ENCODE measurements at places on chromosomes 1 and 21.

DNA sequence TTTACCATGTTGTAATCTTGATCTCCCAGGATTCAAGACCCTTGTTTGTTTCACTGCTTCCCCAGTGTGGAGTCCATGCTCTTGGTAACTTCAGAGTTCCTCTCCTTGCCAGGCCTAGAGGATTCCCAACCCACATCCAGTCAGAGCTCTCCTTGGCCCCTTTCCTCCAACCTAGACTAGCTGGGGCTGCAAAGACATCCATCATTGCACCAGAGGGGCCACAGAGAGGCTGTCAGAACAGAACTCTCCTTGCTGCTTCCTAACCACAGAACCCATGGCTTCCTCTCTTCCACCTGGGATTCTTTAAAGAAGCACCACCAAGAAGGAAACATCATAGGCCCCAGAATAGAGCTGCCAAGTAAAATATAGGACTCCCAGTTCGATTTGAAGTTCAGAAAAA, 81.0 kb downstream of the HMGB4 start:
- DNase-seq: no peak

DNA sequence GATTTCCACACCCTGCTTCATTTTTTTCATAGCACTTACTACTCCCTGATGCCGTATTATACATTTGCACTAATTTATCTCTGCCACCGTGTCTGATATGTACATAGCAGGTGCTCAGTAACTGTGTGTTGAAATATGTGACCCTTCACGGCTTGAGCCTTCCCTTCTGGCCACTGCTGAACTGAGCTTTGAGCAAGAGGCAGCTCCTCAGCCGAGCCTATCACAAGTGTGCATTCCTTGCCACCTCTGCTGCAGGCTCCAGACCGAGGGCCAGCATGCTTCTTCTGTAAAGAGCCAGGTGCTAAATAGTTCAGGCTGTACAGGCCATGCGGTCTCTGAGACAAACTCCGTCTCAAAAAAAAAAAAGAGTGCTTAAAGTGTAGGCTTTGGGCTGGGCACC, 22.6 kb downstream of the PLEKHM2 start:
- DNase-seq: no peak

DNA sequence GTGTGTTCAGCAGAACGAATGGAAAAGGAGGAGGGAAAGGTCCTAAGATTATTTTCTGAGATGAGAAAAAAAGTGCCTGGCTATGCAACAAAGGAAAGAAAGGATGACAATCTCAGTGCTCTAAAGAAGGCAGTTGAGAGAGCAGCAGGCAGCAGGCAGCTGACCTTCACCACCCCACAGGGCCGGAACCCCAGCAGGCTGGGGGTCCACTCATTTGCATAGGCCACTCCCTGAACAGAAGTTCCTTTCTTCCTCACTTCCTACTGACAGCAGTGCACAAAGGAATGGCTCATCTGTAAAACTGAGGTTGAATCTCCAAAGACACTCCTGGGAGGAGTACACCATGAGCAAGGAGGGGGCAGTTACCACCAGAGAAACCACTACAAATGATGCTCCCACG, 41.4 kb upstream of the TNR start:
- DNase-seq: no peak

- no peak for DNase-seq
These were observed 45.3 kb downstream of the LGR6 start for GRCh38 chr1:202238914-202239313.

GRCh38 chr1:11931845-11932244, 2.7 kb upstream of the PLOD1 start:
- no peak for DNase-seq

GRCh38 chr1:25033828-25034705, 104.0 kb upstream of the RUNX3 start:
- DNase-seq: no peak

DNA sequence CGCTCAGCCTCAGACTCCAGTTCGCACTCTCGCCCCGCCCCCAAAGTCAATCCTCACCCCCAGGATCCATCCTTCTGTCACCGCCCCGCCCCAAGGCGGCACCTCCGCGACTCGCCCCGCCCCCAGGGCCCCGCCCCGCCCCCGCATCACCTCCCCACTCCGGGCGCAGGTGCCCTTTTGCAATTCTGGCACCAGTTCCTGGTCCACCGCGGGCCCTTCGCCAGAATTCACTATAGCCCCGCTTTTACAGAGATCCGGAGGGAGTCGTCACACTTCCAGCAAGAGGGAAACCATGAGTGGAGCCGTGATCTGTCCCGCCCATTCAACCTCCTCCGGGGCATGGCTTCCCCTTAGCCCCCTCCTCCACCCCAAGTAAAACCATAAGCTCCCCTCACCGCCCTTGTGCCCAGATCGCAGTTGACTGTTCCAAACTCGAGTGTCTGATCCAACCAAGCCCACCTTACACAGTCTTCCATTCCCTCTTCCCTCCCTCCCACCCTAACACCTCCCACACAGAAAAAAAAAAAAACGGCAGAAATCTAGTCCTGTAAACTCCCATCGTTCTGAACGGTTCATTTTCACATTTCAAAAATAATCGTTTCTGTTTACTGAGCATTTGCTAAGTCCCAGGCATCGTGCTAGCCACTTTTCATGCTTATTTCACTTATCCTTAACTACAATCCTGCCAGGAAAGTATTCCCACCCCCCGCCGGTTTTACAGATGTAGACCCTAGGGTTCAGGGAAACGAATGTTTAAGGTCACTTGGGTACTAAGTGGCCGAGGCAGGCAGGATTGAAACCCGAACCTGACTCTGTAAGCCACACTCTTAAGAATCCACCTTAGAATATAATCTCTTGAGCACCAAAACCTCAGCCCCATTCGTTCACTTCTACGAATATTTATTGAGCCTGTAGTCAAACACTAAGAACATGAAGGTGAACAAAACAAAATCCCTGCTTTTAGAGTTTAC, 1.3 kb upstream of the DNAJC16 start:
- peak; percentile 25 for DNase-seq

- peak; percentile 37 for DNase-seq
These were observed at the start of gene BARHL2 for GRCh38 chr1:90716552-90717355. Gene BARHL2 (minus strand): TSS chr1:90717302. CDS start chr1:90717195, 107 bp downstream.

DNA sequence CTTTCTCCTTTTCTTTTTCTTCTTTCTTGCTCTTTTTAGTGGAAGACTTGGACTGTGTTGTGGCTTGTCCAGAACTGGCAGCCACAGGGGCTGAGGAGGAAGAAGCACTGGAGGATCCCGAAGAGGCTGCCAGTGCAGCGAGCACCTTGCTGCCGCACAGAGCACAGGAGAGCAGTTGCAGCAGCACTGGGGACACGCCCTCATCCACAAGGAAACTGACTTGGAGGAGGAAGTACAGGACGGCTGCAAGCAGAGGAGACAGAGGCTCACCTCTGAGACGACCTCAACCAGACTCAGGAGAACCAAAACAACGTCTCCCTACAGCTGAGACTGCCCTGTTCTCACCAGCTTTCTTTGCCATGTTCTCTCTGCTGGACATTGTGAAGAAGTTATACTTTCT, 88.9 kb downstream of the UBR4 start:
- no peak for DNase-seq

DNA sequence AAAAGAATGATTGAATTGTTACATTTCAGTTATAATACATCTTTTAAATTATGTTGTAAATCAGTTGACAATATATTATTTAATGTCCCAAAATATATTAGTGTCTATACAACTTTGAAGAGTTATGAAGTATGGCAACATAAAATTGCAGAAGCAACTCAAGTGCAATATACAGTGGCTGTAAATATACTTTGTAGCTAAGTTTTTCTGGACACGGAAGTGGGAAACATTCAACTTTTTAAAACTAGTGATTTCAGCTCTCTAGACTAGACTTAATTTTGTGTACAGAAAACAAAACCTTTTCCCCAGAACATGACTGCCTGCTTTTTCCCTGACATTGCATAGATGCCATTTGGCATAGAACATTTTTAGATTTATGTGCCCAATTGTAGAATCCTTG, 29.5 kb upstream of the ABCG1 start:
- DNase-seq: no peak

GRCh38 chr1:212700892-212701819, 1.5 kb upstream of the BATF3 start:
- no peak for DNase-seq

GRCh38 chr1:184350573-184350972, 36.3 kb upstream of the C1orf21 start:
- DNase-seq: no peak

DNA sequence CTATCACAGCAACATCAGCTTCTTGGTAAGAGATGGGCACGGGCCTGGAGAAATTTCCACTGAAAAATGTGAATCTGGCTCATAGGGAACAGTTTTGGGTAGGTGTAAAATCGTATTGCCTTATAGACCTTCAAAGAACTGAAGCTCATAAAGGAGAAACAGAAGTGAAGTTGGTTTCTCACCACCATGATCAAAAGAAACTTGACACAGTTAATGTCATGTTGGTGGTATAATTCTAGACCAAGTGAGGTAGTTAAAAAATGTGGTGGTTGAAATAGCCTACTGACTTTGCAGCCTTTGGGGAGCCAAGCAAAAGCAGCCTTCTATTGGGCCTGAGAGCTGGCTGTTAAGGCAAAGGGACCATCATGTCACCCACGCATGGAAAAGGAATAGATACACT, 8.9 kb downstream of the CD1D start:
- no peak for DNase-seq

DNA sequence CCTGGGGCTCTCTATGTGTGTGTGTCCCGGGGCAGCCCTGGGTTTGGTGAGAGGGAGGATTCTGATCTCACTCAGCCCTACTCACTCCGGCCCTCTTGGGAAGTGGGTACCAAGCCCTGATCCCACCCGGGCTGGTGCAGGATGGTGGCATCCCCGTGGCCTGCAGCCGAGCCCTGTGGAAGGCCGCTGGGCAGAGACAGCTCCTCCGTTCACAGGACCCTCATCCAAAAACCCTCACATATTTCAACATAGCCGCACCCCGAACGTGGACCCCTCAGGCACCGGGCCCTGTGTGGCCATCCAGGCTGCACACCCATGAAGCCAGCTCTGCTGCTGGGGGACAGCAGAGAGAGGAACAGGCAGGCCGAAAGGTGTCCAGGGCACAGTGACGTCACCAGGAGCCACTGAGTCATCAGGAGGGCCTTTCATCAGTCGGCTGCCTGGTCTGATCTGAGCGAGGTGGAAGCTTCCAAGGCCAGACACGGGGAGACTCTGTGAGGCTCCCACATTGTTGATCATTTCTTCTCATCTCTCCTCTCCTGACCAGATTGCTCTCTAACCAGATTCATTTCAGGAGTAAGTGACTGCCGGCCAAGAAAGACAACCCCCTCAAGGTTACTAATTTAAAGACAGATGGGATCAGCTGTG, 16.2 kb upstream of the GPR157 start:
- no peak for DNase-seq

- no peak for DNase-seq
These were observed 62.2 kb downstream of the ZZZ3 start for GRCh38 chr1:77620273-77620672.

DNA sequence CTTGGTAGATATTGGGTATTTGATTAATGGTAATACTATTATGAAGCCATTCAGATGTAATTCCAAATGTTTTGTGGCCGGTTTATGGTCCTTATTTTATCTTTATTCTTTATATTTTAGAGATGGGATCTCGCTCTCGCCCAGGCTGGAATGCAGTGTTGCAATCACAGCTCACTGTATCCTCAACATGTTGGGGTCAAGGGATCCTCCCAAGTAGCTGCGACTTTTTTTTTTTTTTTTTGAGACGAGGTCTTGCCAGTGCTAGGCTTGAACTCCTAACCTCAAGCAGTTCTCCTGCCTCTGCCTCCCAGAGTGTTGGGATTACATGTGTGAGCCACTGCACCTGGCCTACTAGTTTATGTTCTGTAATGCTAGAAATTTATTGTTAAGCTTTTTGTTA, 4.7 kb downstream of the DDI2 start:
- DNase-seq: no peak

DNA sequence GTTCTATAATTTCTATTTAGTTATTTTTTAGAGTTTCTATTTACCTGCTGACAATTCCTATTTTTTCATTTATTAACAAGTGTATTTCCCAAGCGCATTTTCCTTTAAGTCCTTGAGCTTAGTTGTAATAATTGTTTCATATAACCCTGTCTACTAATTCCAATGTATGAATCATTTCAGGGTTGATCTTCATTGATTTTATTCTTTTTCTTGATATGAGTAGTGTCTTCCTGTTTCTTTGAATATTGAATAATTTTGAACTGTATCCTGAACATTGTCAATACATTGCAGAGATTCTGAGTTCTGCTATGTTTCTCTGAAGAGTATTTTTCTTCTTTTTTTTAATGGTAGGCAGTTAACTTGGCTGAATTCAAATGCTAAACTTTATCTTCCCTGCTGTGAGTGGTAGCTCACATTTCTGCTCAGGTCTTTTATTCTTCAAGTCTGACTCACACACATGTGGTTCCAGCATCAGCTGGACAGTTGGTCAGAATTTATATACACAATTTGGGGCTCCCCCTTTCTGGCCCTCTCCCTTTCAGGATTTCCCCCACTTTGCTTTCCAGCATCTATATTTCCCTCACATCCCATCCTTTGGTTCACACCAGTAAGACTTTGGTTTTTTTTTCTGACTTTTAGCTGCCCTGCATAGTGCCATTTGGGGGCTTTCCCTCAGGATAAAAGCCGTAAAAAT, 54.4 kb upstream of the WDR26 start:
- DNase-seq: no peak

- no peak for DNase-seq
These were observed 67.6 kb upstream of the MCOLN3 start for GRCh38 chr1:85115933-85116332.

DNA sequence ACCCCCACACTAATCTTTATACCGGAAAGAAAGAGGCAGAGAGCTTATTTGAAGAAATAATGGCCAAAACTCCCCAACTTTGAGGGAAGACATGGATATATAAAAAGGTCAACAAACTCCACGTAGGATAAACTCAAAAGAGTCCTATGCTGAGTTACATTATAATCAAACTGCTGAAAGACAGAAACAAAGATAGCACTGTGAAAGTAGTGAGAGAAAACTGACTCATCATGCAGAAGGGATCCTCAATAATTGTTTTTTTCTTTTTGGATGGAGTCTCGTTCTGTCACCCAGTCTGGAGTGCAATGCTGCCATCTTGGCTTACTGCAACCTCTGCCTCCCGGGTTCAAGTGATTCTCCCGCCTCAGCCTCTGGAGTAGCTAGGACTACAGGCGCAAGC, 48.5 kb upstream of the TTC39A start:
- DNase-seq: no peak

DNA sequence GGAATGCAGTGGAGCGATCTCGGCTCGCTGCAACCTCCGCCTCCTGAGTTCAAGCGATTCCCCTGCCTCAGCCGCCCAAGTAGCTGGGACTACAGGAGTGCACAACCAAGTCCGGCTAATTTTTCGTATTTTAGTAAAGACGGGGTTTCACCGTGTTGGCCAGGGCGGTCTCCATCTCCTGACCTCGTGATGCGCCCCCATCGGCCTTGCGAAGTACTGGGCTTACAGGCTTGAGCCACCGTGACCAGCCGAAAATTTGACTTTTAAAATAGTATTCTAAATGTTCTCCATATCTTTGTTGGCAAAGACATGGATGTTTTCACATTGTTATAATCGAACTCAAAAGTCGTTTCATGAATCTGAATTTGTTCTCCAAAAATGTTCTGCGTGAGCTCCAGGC, 36.7 kb upstream of the SMYD2 start:
- DNase-seq: no peak

DNA sequence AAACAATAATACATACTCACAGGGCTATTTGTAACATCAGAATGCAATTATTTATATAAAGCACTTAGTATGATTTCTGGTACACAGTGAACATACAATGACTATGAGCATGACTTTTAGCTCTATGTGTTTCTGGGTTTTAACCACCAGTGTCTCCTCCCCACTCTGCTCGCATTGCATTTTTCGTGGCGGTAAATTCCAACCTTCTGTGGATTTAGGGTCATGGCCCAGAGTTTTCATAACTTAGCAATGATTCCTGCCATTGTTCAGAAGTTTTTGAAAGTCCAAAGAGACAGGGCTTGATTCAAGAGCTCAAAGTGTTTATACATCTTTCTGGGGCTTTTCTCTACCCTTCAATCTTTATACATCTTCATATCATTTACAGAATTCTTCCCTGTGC, 191.3 kb downstream of the BACH1 start:
- DNase-seq: no peak

Data from NCI-H345 (cell line).